CD4-positive, alpha-beta T cell treated with Interleukin-15 for 4 hours (primary cell): ENCODE measurements at places on chromosomes 12 and 14.

GRCh38 chr14:94203473-94204210 lies 29.5 kb downstream of the PPP4R4 start:
- no peak for DNase-seq

GRCh38 chr12:21642707-21643389 lies 14.8 kb downstream of the LDHB start:
- DNase-seq: no peak

DNA sequence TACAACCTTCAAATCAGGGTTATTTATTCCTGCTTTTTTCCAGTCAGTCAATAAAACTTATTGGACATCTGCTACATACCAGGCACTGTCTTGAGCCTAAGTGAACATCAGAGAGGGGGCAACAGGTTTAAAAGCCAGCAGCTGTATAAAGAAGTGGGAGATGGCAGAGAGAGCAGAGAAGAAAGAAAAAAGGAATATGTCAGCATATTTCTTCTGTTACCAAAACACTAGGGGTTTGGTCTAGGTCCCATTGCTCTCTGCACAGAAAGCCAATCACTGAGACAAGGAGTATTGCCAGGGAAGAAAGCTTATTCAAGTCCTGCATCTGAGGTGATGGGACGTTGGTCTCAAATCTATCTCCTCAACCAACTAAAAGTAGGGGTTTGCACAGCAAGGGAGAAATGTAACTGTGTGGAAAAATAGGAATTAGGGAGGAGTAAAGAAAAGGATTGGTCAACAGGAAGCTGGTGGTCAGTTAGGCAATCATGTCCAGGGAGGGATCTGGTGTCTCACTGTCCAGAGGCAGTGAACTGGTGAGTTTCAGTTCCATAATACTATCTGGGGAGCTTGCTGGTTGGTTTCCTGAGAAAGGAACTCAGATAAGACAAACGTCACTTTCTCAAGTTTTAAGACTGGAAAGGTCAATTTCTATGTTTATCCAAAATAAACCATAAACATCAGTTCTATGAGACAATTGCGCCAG lies 107.5 kb downstream of the PHLDA1 start:
- no peak for DNase-seq

DNA sequence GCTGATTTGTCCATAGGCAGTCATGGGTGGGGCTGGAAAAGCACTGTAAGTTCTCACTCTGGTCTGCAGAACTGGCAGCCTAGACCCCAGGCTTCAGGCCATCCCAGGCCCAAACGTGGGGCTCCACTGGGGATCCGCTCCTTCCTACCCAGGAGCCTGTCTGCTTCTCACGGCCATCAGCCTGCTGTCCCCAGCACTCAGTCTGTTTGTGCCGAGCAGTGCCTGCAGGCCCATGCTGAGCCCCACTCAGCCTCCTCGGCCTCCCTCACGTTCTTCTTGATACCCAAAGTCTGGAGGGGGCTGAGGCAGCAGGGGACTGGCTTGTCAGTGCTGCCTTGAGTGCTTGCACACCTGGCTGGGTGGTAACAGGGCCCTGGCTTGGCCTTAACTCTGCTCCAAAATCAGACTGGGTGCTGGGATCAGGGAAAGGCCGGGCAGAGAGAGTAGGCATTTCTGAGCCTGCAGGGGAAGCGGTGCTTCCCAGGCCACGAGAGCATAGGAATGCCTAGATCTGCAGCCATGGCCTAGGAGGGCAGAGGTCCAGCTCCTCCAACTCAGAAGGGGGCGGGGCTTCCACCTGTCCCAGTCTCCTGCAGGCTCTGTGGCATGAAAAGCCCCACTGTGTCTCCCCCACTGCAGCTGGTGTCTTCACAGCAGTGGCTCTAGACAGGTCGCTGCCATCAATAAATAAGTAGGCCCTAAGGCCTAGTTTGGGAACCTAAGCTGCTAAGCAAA lies 772.4 kb upstream of the FBXO33 start:
- no peak for DNase-seq

DNA sequence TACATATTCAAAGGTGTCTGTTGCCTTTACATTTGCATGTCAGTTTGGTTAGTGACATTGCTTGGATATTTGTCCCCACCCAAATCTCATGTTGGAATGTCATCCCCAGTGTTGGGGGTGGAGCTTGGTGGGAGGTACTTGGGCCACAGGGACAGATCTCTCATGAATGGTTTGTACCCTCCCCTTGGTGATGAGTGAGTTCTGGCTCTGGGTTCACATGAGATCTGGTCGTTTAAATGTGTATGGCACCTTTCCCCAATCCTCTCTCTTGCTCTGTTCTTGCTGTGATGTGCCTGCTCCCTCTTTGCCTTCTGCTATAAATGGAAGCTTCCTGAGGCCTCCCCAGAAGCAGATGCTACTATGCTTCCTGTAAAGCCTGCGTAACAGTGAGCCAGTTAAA lies 207.9 kb upstream of the DIO3 start:
- no peak for DNase-seq

DNA sequence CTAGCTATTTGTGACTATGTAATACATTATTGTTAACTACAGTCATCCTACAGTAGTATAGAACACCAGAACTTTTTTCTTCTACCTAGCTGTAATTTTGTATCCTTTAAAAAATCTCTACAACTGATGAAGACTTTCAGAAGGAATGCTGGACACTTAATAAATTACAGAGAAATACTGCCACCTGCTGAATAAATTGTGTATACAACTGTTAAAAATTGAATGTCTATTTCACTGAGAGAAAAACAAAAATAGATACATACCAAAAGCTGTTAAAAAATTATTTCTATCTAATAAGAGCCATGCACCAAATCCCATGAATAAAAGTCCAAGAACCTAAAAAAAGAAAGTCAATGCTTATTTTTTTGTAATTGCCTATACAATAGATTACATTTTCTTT lies 6.6 kb downstream of the TSPAN19 start:
- DNase-seq: no peak

GRCh38 chr14:32412103-32412502 lies 83.0 kb downstream of the AKAP6 start:
- no peak for DNase-seq

GRCh38 chr12:15808652-15809051 lies 19.5 kb upstream of the EPS8 start:
- DNase-seq: no peak

DNA sequence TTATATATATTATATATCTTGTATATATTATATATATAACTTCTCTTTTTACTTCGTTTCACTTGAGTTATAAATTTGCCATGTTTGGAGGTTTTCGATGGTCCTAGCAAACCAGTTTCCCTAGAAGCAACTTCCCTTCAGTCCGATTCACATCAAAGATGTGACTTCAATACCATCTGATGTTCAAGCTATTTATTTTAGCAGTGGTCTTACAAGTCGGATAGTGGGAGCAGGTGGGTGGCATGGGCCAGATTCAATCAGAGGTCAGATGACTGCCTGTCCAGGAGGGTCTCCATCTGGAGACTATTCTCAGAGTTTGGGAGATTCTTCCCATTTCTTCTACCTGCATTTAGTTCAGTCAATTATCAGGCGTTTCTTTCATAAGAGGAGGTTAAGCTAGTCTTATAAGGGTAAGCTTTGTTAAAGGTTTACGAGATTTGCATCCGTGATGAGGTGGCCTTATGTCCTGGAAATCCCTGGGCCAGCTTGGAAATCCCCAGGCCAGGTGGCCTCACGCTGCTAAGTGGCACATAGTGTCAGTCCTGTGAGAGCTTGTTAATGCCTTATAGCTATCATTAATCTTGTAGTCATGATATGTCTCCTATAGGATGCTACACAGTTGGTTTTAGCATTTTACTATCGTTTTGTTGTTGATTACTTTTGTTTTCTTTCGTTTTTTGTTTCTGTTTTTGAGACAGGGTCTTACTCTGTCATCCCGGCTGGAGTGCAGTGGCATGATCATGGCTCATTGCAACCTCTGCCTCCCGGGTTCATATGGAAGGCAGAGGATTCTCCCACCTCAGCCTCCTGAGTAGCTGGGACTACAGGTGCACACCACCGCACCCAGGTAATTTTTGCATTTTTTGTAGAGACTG lies 145.8 kb downstream of the BICD1 start:
- no peak for DNase-seq

- no peak for DNase-seq
Measured at GRCh38 chr14:84969501-84969900, 560.4 kb upstream of the FLRT2 start.

GRCh38 chr14:30525833-30526232 lies 33.1 kb upstream of the G2E3 start:
- DNase-seq: no peak
